ENCODE measurements at places on chromosomes 2 and 18.

DNA sequence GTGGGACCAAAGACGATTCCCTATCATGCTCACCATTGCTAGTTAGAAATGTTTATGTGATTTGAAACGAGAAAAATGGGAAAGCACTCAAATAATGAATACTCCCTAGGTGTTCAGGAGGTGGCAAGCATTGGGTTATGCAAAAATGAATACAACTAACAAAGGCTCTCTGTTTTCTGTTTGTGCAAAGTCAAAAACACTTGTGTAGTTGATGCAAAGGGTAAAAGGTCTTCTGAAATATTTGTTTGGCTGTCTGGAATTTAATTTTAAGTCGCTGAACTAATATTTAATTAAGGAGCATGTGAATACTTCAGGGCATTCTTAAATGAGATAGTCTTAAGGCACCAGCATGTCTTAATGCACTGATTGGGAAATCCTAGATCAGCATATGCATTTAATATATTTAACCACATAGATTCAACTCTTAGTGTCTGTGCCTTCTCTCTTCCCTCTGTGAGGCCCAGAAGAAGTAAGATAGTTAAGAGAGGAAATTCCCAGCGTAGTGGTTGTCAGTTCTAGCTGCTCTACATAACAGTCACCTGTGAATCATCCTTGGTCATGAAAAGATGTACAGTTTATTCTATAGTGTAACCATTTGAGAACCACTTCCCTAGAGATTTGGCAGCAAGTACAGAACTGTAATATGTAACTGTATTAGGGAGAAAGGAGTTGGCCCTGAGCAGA lies 111.9 kb downstream of the EPC2 start:
- peak; percentile 45 for DNase-seq

GRCh38 chr2:54432251-54433015 lies 23.7 kb upstream of the SPTBN1 start:
- no peak for DNase-seq

DNA sequence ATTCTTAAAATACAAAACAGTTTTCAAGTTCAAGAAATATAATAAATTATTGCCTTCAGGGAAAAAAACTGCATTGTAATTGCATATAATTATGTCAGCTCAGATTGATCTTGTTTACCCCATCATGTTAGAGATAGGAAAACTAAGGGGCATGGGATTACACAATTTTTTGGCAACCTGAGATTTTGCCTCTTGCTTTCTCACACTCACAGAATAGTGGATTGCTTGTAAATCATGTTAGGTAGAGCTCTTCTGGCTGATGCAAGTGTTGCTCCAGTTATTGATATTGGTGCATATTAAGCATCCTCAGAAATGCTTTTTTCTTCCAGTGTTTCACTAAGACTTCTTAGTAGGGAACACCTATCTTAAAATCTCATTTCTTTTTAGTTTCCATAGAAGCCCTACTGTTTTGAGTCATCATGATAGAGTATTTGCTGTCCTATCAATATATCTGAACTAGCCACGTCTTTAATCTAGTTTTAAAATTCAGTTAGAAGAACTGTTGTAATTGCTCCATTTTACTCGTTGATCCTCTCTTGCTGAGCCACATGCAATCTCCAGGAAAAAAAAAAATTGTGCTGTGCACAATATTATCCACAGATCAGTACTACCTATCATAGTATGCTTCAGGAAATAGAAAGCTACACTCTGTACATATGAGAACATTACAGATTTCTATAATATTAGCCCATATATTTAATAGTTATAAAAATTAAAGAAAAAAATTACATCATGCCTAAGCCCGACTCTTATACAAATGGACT lies 393.1 kb downstream of the LRP1B start:
- no peak for DNase-seq

DNA sequence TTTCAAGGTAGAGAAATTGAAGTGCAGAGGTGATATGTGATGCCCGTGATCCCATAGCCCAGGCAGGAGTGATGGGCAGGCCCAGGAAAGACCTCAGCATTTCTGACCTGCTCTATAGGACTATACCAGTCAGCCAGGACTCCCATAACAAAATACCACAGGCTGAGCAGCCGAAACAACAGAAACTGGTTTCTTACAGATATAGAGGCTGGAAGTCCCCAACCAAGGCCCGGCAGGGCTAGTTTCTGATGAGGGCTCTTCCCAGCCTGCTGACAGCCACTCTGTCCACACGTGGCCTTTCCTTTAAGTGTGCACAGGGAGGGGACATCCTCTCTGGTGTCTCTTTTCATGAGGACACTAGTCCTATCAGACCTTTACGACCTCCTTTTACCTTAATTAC lies 104.2 kb upstream of the AGAP1 start:
- DNase-seq, result no peak

- no peak for DNase-seq
Observed at GRCh38 chr18:9283791-9284190, 50.8 kb upstream of the TWSG1 start.

DNA sequence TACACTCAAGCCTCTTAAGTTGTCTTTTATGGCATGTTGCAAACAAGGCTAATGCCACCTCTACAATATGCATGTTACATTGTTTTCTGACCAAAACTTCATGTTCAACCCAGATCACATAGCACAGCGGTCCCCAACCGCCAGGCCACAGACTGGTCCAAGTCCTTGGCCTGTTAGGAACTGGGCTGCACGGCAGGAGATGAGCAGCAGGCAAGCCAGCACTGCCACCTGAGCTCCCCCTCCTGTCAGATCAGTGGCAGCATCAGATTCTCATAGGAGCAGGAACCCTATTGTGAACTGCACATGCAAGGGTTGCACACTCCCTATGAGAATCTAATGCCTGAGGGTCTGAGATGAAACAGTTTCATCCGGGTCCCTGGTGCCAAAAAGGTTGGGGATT lies 324.8 kb upstream of the CHAC2 start:
- no peak for DNase-seq

DNA sequence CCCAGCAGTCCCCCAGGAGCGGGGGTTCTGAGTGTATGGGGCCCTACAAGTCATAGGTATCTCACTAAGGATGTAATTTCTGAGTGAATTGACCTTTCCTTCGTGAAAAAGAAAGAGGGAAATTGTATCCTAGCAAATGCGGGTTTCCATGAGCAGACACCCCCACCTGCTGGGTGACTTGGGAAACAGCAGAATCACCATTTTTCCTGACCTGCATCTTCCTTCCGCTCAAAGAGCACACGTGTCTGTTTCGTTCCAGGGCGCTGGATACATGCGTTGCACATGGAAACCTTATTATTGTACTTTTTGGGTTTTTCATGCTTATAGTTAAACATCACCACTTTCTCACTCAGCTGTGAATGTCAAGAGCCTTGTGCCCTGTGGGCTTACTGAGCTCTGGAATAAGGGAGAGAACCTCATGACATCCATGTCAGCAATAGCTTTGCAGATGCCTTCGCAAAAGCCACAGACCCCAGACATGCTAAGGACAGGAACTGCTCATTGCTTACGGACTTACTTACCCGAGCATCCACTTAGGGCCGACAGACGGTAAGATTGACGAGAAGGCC lies 132.8 kb downstream of the TPO start:
- DNase-seq, result no peak

GRCh38 chr2:236173729-236174607 lies 5.8 kb upstream of the GBX2 start:
- no peak for DNase-seq

DNA sequence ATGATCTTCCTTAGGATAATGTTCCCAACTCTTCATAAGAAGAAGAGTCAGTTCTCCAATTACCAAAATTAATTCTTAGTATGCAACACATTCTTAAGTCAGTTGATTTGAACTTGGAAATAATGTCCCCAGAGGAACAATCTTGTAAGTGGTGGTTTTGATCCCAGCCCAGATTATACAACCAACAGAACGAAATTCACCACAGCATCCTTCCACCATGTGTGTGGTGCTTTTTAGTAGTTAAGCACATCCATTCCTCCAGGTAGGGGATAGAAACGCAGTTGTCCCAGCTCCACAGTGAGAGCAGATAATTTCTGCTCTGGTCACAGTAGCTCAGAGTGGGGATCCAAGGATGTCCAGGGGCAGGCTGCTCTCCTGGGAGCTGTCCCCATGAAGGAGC lies 161.7 kb upstream of the SLC39A10 start:
- no peak for DNase-seq

GRCh38 chr2:66481100-66481549 lies 46.2 kb downstream of the MEIS1 start:
- DNase-seq, result no peak

DNA sequence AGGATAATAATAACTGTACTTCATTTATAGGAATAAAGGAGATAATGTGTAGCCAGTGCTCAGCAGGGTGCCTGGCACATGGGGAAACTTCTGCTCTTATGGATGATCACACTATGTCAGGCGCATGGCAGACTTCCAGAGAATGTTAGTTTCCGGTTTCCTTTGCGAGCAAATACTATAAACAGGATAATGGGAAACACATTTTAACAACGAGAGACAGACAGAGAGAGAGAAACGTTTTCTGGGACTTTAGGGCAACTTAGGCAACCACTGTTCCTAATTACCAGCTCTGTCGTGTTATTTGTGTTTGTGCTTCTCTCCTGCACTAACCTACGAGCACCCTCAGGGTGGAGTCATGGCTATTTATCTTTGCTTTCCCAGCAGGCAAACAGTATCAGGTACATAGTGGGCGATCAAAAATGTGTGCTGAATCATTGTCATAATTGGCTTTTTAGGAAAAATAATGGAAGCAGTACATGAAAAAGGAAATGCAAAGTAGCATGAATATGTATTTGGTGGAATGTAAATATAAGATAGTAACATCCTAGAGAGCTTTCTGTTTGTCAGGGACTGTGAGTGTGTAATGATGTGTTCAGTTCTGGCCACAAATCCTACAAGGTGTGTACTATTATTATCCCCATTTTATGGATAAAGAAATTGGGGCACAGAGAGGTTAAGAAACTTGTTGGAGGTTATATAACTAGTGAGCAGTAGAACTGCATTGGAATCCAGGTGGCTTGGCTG lies 36.8 kb upstream of the IGFBP2 start:
- no peak for DNase-seq

GRCh38 chr2:105509269-105510086 lies 110.6 kb upstream of the FHL2 start:
- DNase-seq, result no peak

DNA sequence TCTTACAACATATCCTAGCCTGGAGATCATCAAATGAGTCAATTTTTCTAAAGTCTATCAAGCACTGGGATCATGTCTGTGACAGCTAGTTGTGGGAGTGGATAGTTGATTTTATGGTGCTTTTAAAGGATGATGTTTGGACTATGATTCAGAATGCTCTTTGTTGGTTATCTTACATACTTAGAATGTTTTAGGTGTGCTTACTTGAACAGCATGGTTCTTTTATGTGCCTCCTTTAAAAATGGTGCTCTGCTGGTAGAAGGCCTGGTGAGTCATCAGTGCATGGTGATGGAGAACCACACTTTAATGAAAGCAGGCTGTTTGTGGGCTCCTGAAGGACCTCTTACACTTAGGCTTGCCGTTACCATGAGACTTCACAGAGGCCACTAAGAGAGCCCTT lies 682.7 kb upstream of the FANCL start:
- DNase-seq, result peak; percentile 36

GRCh38 chr2:173667415-173667814 lies 297.8 kb downstream of the SP3 start:
- no peak for DNase-seq

DNA sequence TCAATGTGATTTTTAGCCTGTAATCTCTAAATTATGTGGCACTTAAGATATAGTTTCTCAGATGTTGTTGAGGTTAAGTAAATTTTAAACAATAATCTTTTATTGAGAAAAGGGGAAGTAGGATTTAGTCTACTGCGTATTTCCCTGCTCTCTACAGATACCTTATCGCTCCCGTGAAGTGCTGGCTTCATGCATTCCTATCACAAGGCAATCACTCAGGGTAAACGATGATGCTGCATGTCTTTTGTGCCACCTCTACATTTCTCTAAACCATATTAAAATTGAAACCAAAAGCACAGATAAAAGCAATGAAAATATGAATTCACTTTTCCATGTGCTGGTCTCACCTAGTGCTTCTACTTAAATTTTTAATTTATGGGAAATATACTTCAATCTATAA lies 14.4 kb upstream of the RPE start:
- DNase-seq, result no peak

GRCh38 chr2:1738163-1738562 lies 6.2 kb downstream of the PXDN start:
- DNase-seq, result no peak

DNA sequence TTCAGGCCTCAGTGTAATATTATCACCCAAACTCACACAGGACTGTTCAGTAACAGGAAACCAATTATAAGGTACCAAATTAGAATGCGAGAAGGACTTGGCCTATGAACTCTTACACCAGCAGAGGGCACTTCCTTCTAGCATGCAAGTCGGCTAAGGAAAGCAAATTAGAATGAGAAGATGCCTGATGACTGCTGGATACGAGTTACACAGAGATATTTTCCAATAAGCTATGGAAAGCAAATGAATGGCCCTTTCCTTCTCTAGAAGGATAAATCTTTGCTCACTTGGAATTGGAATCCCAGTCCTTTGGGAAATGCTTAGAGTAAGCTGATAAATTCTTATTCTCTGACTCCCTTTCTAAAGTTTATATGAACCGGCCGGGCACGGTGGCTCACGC lies 109.8 kb downstream of the AP1S3 start:
- peak; percentile 27 for DNase-seq
